Sciatic nerve (tissue), 2 donors: ENCODE measurements at places on chromosomes 6 and 20. TPM values are rescaled to one million over a fixed set of nuclear protein-coding genes. Genes with fewer than 3 reads are reported as not detected.

DNA sequence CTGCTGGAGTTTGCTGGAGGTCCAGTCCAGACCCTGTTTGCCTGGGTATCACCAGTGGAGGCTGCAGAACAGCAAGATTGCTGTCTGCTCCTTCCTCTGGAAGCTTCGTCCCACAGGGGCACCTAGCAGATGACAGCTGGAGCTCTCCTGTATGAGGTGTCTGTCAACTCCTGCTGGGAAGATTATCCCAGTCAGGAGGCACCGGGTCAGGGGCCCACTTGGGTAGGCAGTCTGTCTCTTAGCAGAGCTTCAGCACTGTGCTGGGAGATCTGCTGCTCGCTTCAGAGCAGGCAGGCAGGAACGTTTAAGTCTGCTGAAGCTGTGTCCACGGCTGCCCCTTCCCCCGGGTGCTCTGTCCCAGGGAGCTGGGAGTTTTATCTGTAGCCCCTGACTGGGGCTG is 96.8 kb upstream of the SLC35F1 start:
- DNase-seq: no peak

DNA sequence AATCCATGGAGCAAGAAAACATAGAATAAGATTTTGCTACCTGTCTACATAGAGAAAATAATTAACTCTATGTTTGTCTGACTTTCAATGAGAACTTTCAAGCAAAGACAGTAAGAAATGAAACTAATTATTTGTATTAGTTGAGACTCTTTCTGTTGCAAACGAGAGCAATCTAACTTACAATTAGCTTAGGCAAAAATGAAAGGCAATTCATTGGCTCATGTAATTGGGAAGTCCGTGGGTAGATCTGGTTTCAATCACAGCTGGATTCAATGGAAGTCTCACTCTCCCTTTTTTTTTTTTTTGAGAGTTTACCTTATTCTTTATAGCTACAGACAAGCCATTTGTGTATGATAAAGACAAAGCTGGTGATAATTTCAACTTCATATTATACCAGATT is 68.2 kb upstream of the STXBP5 start:
- DNase-seq: no peak

DNA sequence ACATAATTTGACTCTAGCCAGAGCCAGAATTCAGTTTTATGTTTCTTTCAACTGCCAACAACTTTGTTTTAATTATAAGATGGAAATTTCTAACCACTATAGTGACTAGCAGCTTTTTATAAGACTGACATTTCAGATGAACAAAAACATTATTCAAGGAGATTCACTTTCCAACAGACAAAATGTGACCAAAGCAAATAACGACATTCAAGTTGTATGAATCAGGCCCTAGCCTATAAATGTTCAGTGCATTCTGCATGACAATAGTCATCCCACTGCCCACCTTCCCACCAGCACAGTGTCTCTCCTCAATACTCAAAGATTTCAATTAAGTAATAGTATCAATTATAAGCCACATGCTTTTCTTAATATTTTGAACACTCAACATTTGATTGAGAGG is 200.7 kb downstream of the KHDC1L start:
- DNase-seq: no peak

DNA sequence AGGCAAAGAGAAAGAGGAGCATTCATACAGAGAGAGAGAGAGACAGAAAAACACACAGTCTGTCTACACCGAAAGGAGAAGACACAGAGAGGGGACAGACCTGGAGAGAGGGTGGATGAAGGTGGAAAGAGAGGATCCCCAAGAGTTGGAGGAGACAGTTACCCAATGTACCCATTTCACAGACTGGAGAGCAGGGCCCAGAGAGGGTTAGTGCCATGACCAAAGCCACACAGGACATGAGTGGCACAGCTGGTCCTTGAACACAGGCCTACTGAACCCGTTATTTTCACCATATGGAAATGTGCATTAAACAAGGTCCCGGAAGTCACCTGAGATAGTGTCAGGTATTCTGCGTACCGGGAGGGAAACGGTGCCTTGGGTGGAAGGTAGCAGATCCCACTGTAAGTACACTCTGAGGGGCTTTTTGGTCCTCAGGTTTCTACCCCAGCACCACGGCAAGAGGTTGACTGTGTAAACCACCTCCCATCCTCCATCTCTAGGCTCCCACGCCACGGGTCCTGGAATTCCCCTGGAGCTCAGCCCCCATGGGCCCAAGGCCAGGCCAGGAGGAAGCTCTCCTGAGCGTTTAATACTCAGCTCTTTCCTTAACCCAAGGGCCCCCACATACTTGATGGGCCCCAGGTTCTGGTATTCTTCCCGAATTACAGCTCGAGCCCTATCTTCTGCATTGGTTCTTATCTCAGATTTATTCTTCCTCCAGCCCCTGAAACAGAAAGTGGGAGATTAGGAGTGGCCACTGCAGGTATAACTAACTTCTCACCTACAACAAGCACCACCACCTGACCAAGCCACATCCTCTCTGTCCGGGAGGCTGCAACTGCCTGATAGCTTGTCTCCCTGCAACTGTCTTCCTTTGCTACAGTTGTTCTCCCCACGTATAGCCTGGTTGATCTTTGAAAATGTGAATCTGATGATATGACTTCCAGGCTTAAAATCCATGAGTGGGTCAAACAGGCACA is 38.4 kb upstream of the OCSTAMP start:
- DNase-seq: no peak

DNA sequence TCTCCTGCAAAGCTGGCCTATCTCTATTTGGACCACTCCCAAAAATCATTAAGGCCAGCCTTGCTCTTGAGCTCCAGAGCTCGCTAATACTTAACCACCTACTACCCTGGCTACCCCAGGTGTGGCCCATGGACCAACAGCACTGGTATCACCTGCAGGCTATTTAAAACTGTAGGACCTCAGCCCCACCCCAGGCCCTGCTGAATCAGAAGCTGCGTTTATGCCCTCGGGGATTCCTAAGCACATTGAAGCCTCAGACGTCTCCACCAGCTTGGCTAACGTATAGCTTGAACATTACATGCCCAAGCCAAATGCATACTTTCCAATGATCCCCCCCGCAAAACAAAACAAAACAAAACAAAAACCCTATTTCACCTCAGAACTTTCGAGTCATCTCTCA is 19.7 kb upstream of the SPAG4 start:
- DNase-seq: no peak

- no peak for DNase-seq
These were observed 54.8 kb upstream of the CNKSR3 start for GRCh38 chr6:154565331-154565730.

- no peak for DNase-seq
These were observed 633.5 kb downstream of the RFPL4B start for GRCh38 chr6:112980676-112981075.

The CDH4 gene
- total RNA-seq: 2.2 TPM

DNA sequence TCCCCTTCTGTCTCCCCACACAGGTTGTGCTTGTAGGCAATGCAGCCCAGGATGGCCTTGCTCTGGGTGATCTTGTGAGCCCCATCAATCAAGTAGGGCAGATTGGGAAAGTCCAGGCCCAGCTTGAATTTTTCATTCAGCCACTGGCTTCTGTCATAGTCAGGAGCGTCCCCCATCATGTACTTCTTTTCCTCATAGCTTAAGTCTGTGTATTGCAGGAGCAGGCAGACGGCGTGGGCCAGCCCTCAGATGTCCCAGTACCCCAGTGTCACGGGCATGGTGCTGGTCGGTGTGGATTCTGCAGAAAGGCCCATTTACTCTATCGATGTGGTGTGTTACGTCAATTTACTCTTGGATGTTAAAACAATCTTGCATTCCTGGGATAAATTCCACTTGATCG is 40.1 kb upstream of the SLC16A10 start:
- DNase-seq: no peak

GRCh38 chr6:139588734-139589593 is 214.5 kb upstream of the CITED2 start:
- no peak for DNase-seq

The CCM2L gene
- total RNA-seq: 11.7 TPM

- no peak for DNase-seq
These were observed 171.3 kb downstream of the ANKRD60 start for GRCh38 chr20:58056921-58057686.

DNA sequence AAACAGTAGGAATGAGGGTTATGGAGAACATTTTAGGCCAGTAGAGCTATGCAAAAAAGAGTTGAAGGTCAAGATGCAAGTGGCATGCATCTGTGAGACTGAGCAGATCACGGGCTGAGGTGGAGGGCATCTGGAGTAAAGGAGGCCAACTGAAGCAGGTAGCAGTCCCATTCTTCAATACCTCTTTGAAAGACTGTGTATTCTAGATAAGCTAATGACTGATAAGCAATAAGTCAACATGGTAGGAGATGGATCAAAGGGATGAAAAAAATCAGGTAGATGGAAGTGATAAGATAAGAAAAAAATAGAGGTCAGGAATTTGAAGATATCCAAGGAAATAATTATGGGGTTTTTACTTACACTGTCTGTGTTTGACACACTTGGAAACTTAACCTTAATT is 55.6 kb downstream of the ARMC2 start:
- no peak for DNase-seq

GRCh38 chr6:152091201-152091600 is 283.7 kb downstream of the ESR1 start:
- DNase-seq: no peak

The CGA gene
- total RNA-seq: not detected

The NDUFAF4 gene
- total RNA-seq: 23.3 TPM

The EPB41L2 gene
- total RNA-seq: 889 TPM

The KATNA1 gene
- total RNA-seq: 17.1 TPM

GRCh38 chr6:136069119-136069518 is 181.0 kb downstream of the MTFR2 start:
- no peak for DNase-seq

DNA sequence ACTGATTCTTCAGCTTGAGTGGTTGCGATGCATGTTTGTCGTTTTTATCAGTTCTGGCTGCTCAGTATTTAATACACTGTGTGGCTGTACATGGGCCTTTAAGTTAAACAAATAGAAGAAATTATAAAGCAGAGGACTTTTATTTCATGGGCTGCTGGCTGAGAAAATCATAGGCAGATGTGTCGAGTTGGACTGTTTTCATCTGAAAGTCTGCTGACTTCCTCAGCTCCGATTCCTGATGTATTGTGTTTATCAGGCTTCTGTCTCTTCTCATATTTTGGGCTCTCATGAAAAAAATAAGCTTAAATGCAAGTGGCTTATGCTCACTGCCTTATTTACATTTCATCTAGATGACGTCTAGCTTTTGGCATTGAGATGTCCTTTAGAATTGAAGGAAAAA is 129.5 kb upstream of the GGTLC1 start:
- no peak for DNase-seq

The GPLD1 gene
- total RNA-seq: 4.9 TPM

- DNase-seq: no peak
These were observed 6.6 kb downstream of the MYL9 start for GRCh38 chr20:36548006-36548315.

The DSN1 gene
- 7.2 TPM for total RNA-seq

- DNase-seq: no peak
These were observed 441.4 kb downstream of the BCKDHB start for GRCh38 chr6:80547827-80548226.

The SENP6 gene
- total RNA-seq: 163 TPM

DNA sequence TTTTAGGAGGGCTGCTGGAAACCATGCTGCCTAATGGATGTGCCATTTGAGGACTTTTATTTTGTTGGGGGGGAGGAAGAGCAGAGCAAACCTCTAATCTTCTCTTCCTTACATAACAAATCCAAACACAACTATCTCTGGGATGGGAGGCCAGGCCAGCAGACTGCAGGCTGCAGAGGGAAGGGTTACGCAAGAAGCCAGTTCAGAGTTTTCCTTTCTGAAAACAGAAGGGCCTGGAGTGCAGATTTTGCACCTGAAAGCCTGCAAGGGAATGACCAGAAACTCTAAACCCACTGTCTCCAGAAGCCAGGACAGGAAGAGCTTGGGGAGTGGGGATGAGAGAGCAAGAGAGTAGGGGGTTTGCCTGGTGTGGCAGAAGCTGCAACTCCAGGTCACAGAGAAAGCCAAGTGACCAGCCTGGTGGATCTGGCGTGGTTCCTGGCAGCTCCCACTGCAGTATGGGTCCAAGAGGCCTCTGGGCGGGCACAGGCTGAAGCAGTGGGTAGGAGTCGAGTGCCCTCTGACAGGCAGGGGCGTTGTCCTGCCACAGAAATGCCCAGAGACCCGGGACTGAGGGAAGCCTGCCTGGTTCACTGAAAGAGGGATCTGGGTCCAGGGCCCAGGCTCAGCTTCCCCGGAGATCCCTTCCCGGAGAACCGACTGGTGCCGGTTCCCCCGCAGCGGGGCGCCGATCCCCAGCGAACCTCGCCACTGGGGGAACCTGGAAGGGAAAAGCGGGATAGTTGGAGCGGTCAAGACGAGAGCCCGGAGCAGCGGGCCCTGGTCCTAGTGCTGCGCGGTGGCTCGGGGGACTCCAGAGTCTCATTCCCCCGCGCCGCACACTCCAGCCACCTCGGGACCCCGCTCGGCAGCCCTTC is 6.7 kb downstream of the MAFB start:
- DNase-seq: no peak

DNA sequence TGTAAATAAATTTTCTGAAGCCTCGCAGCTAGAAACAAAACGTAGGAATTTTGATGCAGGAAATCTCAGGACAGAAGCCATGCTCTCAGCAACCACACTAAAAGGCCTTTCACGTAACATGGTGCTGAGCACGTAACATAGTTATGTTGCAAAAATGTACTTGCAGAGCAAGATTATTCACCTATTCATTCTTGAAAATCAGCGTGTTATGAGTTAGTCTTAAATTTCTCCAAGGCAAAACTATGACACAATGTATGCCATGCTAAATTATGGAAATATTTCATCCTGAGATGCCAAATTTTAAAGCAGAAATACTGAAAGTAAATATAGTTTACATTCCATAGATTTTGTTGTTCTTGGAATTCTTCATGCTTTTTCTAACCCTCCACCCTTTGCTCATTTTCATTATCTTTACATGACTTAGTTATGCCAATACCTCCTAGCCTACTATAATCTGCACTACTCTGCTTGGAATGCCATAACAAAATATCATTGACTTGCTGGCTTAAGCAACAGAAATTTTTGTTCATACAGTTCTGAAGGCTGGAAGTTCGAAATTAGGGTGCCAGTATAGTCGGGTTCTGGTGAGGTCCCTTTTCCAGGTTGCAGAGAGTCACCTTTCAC is 179.8 kb upstream of the BMP5 start:
- DNase-seq: no peak

The ADGRF5 gene
- 23.8 TPM for total RNA-seq

DNA sequence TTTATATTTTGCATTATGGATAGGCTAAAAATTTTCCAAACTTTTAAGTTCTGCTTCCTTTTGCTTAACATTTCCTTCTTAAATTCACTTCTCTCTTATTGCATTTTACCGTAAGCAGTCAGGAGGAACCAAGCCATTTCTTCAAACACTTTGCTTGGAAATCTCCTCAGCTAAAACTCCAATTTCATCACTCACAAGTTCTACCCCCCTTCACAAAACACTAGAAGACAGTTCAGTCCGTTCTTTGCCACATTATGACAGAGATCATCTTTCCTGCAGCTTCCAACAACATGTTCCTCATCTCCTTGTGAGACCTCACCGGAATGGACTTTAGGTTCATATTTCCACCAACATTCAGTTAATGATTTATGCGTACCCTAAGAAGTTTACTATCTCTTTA is 79.2 kb upstream of the LY86 start:
- DNase-seq: no peak
